Right ventricle myocardium superior (tissue), 1 donor: ENCODE measurements at places on chromosomes 4 and X.

- DNase-seq, result no peak
Observed at GRCh38 chrX:79153348-79153747, 8.9 kb downstream of the GPR174 start.

GRCh38 chr4:6962211-6963041 is 52.8 kb downstream of the TBC1D14 start:
- no peak for DNase-seq

- DNase-seq, result no peak
Observed at GRCh38 chr4:70722199-70722791, 531 bp downstream of the RUFY3 start.

DNA sequence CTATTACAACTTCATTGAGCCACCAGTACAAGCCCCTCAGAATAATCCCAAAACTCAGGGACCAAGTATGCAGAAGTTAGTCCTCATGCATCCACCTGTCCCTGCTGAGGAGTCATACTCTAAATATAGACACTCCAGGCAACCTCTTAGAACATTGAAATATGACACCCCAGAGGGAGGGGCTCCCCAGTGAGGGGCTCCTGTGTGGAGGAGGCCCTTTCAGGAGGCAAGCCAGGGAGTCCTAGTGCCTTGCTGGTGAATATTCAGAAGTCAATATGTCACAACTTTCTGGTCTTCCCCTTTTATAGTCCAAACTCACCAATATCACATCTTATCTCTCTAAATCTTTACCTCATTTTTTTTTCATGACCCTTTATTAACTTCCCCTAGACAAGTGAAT is 1.6 kb upstream of the ARMCX6 start:
- DNase-seq, result no peak

DNA sequence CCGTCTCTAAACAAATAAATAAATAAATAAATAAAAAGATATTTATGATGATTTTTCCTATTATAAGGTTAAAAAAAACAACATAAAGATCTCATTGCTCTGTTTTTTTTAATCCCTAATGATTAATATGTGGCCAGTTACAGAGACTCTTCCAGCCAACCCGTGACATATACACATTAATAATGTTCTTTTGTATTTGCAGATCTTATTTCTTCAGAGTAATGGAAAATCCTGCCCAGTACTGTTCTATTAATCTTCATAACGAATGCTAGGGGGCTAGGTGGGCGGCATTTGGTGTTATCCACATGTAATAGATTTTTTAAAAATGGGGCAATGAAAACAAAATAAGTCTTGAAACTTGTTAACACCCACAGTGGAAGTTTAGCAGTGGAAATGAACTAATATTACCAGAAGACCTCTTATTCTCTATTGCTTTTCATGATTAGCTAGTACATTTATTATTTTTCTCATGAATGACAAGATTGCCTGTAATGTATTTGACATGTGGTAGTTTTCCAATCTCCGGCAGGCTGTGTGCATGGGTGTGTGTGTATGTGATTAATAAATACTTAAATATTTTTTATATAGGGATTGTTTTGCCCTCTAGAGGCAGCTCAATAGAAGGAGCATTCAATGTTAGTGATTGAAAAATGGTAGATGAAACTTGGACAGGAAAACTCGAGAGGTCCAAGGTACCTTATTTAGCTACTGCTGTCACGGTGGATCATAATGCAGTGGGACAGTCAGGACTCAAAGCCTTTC is 457.4 kb downstream of the IL1RAPL1 start:
- no peak for DNase-seq

GRCh38 chr4:24657768-24658617 is 73.6 kb upstream of the DHX15 start:
- peak; percentile 55 for DNase-seq

GRCh38 chr4:158544141-158544540 is 22.5 kb downstream of the RXFP1 start:
- DNase-seq, result no peak

DNA sequence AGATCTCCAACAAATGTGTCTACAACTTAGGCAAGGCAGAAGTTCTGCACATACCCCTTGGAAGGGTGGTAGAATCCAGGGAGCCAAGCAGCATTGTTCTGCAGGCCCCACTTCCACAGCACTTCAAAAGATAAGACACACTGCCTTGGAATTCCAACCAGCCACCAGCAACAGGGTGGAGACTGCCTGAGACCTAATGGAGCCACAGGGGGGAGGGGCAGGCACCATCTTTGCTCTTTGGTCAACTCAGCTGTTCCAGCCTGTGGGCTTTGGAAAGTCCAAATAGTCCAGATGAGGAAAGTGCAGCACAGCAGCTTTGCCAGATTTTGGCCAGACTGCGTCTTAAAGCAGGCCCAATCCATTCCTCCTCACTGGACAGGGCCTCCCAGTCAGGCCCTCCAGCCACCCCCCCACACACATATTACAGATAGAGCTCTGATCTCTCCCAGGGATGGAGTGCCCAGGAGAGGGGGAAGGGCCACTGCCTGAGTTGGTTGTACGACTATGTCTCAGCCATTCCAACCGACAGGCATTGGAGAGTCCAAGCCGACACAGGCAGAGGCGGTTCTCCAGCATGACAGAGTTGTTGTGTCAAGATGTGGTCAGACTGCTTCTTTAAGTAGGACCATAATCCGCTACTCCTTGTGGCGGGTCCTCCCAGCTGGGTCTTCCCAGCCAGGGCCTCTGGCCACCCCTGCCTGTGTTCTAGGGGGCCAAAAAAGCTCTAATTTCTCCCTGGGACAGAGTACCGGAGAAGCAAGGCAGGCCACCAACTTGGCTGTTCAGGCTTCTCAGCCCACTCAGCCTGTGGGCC is 42.5 kb upstream of the ANTXR2 start:
- no peak for DNase-seq

DNA sequence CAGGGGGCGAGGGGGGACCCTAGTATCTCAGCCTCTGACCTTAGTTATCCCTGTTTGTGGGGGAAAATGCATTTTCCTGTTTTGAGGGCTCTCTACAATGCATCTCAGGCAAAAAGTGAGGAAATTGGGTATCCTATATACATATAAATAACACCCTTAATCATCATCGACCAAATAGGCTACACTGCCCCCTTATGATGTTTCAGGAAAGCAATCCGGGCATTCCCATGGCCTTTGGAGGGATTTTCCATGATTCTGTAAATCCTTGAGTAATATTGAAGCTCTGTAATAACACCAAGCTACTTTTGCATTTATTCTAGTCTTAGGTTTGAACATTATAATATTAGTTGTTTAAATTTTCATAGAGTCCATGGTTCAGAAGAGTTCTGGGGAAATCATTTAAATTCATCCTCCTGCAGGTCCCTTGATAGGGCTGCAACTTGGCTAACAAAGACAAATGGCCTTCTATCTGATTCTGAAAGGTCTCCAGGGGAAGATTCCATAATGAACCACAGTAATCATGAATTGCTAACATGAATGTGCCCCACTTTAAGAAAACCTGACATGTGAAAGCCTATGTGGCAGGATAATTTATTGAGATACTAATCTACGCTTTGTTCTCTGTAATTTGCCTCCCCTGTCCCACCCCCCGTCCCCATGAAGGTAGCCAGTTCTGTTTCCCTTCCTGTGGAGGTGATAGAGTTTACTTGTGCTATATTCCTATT is 91.5 kb upstream of the SCOC start:
- DNase-seq, result no peak

DNA sequence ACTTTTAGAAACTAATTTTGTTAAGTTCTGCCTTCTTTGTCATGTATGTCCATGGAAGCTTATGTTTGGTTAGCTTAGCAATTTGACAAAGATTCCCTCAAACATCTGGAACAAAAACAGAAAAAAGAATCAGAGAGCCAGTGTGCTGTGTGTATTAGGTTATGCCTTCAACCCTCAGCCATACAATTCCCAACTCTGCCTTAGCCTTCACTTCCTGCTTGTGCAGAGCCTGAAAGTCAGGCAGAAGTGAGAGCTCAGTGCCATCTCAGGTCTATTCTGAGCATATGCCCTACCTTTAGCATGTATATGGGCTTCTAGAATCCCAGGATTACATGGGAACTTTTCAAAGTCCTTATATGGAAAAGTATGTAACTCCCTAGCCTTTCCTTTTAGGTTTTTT is 58.2 kb upstream of the STOX2 start:
- no peak for DNase-seq

DNA sequence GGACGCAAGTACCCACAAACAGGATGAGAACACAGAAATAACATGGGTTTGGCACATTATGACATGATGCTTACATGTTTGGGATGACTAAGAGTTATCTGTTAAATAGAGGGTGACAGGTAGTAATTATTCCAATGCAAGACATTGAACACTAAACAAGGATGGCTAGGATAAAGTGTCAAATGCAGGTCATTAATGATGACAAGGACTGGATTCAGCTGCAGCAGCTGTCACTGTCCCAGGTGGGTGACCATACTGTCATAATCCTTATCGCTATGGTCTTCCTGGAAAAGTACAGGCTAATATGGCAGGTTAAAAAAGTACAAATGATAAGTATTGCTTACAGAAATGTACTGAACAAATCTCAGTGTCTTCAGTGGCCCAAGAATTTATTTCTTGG is 123.9 kb downstream of the ANTXR2 start:
- no peak for DNase-seq

- no peak for DNase-seq
Observed at GRCh38 chr4:112206431-112206830, 25.2 kb upstream of the AP1AR start.
